ENCODE measurements at places on chromosomes 2 and 18.
A peak's percentile ranks its signal among the peaks of the same experiment; 100 is the strongest.

DNA sequence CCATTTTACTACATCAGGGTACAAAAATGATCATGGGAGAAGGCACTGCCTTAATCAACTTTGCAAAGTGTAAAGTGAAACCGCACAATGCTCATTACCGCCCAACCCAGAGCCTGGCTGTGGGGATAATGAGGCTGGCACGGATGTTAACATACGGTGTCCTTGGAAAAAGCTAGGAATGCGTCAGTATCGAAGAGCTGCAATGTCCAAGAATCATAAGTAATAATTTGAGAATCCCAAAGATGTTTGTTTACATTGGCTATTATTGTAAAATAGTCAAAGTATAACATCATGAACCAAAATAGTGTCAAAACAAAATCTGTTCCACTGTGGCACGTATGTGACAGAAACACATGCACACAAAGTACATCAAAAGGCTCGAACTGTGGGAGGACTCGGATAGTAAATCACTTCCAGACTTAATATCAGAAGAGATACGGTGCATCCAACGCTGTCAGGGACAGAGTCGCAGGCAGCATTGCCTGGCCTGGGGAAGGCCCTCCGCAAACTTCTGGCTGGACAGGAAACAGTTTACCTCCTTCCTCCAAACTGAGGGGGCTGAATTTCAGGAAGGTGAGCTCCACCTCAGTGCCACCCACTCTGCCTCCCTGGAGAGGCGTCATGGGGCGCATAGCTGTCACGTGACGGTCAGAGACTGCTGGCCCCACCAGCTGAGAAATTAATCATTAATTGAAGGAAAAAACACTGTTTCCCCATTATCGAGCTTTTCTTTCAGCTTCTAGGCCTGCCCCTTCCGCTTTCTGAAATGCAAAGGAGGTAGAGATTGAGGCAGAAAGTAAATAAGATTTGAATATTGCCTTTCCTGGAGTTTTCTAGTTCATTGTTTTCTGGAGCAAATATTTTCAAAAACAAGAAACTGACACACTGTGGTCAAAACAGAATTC is 1.8 kb upstream of the ID2 start:
- no peak for DNase-seq

GRCh38 chr18:58820251-58820650 is 44.4 kb upstream of the ZNF532 start:
- DNase-seq = no peak

DNA sequence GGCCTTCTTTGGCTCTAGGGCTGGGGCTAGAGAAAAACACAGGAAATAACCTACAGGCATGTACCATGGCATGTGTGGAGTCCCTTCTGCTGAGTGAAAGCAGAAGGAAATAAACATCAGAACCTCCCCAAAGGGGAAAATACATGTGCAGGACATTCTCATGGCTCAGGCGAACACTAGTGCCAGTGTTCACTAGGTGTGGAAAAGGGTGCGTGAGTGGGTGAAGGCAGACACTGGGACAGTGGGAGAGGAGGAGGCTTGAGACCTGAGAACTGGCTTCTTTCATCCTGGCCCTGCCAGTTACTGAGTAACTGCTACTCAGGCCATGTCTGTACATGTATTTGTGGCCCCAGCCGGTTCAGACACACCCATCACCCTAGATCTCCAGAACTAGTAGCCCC is 268.2 kb downstream of the PRKCE start:
- no peak for DNase-seq

DNA sequence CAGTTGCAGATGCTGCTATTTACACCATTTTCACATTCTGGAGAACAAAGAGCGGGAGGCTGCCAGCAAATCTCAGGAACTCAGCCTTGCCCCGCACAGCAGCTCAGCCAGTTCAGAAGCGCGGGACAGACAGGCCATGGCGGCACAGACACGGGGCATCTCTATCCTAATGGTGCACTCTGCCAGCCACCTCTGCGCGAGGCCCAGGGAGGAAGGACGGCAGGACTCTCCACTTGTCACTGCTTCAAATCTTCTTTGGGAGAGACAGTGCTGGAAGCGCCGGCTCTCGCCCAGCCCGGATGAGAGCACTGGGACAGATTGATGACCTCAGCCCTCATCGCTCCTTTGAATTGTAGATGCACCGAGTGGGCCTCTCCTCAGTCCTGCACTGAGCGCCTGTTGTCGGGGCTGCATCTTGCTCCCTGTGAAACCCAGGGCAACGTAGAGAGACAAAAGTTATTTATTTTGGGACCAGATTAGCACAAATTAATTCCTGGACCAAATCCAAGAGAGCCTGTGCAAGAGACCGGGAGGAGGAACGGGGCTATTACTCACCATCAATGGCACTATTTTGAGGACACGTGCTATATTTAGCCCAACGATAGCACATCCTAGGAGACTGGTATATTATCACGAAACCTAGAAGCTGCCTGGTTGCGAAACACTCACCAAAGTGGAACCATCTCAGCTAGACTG is 211.4 kb upstream of the SMIM21 start:
- DNase-seq = no peak

DNA sequence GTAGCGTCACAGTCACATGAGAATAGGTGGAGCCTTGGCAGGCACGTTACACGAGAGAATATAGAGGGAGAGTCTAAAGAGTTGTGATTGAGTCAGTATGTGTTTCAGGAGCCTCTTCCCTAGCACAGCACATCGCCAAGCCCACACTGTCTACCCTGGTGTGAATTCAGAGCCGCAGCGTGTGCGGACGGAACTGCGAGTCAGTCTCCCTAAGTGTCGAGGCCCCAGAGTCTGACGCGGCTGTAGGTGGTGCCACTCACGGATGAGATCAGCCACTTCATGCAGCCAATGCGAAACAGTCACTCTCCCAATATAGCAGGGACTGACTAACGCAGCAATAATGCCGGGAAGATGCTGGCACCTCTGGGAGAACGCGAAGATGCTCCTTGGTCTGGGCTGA is 587.3 kb upstream of the ID2 start:
- no peak for DNase-seq

DNA sequence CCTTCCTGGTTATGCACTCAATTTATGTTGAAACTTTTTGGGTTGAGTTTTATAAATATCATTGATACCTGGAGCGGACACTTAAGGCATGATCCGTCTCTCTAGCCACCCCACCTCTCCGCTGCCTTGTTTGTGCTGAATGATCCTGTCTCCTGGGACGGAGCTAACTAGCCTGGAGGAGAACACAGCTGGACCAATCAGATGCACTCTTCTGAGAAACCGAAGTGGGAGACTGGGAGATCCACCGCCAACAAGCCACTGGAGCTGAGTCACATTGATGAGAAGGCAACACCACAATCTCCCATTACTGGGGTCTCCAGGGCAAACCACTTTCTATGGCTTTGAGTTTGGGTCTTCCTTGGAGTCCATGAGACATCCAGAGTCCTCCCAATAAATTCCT is 29.3 kb downstream of the CYP26B1 start:
- no peak for DNase-seq

DNA sequence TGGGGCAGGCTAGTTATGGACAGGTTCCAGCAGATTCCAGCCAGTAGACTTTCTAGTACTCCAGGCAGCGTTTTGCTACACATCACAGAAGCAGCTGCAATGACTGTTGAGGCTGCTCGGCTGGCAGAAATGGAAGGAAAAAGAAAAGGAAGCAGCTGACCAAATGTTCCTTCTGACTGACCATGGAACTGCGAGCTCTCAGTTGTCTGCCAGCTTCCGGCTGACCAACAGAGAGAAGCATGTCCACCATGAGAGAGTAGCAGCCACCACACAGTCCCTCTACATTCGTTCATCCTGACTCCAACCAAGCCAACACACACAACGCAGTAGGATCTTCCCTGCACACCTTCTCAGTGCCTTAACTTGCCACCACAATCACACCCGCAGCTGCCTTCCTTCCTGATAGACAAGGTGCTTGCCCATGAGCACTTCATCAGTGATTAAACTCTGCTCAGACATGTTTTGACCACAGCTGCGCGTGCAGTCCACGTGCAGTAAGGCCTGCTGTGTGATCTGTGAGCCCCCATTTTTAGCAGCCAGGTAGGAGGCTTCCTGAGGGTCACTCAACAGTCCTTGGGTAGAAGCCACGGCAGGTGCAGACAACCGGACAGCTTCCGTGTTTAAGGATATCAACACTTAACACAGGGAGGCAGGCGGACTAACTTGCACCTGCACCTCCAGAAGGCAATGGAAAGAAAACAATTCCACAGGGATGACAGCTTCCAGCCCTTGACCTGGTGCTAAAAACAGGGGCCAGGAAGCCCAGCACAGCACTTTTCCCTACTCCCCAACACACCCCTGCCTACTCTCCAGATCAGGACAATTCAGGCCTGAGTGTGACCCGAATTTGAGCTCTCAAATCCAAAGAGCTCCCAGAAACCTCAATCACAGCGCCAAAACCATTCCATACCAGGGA is 996 bp downstream of the TGFBRAP1 start:
- no peak for DNase-seq

DNA sequence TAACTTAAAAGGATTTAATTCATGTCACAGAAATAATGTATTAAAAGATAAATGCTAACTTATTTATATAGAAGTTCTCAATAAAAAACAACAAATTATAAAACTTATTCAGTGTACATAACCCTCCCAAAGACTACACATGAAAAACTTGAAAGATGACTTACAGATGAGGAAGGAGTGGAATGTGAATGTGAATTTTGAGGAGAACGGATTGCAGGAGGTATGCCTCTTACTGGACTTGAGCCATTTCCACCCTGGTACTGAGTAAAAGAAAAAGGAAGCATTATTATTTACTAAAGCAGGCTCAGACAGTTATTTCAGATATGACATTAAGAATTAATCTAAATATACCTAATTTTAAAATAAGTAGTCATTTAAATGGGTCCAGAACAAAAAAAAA is 104.4 kb downstream of the TLK1 start:
- DNase-seq = no peak

GRCh38 chr2:175353275-175353674 is 171.8 kb upstream of the ATP5MC3 start:
- DNase-seq = no peak

DNA sequence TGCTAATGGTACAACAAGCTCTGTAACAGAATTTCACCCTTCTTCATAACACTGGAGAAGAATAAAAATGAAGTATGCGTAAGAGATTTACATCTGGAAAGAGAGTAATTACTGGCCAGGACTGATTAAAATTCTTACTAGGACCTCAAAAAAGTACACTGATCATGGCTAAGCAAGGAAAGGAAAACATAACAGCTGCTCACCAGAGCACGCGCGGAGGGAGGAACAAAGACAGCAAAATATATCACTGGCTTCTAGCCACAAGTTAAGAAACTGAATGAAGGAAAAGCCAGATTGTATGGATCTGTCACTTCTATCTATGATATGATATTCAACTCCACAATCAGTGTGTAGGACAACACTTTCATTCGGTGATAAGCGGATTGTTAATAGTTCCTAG is 15.6 kb upstream of the CYTIP start:
- DNase-seq = no peak

DNA sequence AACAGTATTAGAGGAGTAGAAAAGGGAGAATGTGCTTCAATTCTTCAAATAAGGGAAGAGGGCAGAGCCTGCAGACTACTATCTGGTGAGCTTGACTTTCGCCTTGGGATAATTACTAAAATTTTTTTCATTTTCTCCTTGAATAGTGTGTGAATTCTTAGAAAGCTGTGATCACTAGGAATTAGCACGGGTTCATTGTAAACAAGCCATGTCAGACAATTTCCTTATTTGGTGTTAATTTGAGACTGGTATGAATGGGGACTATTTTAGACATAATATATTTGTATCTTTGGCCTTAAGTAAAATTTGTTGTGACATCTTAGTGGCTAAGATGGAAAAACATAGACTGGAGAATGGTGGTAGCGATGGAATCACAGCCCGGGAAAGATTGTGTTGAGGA is 66.6 kb downstream of the MYO3B start:
- DNase-seq = no peak

- DNase-seq = no peak
These were observed 390.6 kb downstream of the CTNNA2 start for GRCh38 chr2:79903222-79904000.

GRCh38 chr18:40040574-40040973 is 1914.5 kb upstream of the PIK3C3 start:
- DNase-seq = no peak

GRCh38 chr2:212254339-212254738 is 284.3 kb downstream of the ERBB4 start:
- no peak for DNase-seq

- no peak for DNase-seq
These were observed 287.0 kb upstream of the CCDC68 start for GRCh38 chr18:55246278-55246677.

- no peak for DNase-seq
These were observed 102.6 kb upstream of the DLX2 start for GRCh38 chr2:172205292-172205691.

DNA sequence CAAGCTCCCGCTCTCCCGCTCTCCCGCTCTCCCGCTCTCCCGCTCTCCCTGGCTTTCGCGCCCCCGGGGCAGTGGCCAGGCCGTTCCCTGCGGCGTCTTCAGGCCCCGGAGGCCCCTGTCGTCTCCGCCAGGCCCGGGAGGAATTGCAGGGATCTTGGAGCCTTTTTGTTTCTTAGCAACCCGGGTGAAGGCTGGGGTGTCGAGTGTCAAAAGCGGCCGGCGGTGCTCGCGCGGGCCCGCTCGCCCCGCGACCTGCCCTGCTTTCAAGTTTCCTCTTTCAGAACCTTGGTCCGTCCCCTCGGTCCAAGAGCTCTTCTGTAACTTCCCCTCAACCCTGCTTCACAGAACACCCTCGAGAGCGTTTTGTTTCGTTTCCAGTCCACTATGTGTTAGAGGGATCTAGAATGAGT is 1.4 kb downstream of the RNF138 start:
- DNase-seq = peak; percentile 10

GRCh38 chr18:45835057-45835636 is 9.7 kb downstream of the SIGLEC15 start:
- no peak for DNase-seq

DNA sequence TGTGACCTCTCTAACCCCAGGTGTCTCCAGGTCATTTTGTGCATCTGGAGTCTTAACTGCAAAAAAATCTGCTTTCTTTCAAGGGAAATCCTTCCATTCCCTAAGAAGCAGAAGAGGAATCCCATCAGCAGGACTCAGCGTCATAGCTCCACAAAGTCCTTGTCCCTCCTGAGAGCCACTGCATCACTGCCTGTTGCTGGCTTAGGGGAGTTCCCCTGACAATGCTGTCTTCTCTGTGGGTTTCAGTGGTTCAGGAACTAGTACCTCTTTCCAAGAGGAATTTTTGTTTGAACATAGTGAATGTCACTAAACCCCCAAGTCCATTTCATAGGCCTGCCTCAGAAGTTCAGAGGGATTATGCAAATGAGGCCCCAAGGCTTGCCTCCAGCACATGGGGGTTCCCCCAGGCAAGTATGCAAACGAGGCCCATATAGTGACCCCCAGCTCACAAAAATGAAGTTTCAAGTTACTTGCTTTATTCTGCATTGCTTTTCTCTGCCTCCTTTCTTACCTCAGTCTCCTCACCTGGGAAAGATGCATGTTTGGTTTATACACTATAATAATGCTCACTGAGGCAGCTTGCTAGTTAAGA is 513.9 kb upstream of the MEX3C start:
- DNase-seq = no peak
